ENCODE measurements at places on chromosomes 5 and 9. TPM values are rescaled to one million over a fixed set of nuclear protein-coding genes. Genes with fewer than 3 reads are reported as not detected.

The GCNT4 gene
- 2.4 TPM for total RNA-seq

The CDH6 gene
- 37.1 TPM for total RNA-seq

The ITK gene
- total RNA-seq, result not detected

- DNase-seq, result no peak
These were observed 81.2 kb downstream of the ALDH1A1 start for GRCh38 chr9:72871685-72872084.

GRCh38 chr5:2997179-2997578 lies 245.7 kb upstream of the IRX2 start:
- no peak for DNase-seq

DNA sequence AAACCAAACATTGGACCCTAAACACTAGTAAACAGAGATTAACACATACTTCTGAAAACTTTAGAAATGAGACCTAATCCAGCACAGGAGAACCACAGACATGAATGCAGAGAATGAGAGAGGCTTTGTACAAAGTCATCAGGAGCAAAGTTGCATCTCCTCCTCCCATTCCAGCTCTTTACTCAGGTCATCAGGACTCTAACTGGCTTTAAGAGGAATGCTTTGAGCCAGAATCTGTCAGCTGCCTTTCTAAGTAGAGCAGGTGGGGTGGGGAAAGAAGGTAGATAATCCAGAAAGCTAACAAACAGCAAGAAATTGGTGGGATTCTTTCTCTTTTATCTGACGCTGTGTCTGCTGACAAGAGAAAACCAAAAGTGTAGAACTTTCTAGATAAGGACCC lies 582.7 kb upstream of the DMAC1 start:
- DNase-seq, result no peak

DNA sequence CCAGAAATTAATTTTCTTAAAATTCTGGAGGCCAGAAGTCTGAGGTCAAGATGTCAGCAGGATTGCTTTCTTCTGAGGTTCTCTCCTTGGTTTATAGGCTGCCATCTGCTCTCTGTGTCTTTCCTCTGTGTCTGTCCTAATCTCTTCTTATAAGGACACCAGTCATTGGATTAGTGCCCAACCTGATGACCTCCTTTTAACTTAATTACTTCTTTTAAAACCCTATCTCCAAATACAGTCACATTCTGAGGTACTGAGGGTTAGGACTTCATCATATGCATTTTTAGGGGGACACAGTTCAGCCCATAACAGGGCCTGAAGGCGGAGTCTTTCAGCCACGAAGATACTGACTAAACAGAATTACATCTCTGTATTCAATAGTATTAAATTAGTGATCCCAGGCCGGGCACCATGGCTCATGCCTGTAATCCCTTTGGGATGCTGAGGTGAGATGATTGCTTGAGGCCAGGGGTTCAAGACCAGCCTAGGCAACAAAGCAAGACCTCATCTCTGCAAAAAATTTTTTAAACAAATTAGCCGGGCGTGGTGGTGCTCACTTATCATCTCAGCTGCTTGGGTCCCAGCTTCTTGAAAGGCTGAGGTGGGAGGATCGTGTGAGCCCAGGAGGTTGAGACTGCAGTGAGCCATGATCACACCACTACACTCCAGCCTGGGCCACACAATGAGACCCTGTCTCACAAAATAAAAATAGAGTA lies 5.9 kb upstream of the RPS6 start:
- DNase-seq, result no peak

- no peak for DNase-seq
These were observed 48.8 kb downstream of the SH3GL2 start for GRCh38 chr9:17627641-17628040.

The CYLC2 gene
- not detected for total RNA-seq

DNA sequence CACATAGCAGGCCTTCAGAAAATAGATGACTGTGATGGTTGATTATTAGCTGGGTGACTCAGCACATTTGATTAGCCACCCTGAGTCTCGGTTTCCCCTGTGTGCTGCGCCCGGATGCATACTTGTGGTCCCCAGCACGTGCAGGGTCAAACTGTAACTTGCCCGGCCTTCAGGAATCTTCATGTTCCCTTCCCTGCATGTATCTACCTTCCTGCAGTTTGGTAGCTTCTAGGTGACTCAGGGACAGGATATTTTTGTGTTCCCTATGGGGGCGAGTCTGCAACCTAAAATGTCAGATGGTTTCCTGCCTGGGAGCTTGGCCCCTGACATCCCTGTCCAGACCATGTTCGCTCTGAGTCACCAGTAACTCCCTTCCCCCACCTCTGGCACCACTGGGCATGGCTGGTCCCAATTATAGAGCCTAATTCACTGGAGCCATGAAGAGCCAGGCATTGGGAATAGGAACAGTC lies 13.2 kb downstream of the PTGS1 start:
- no peak for DNase-seq
